GM23338 (cell line): ENCODE measurements at places on chromosomes 16 and 17.

DNA sequence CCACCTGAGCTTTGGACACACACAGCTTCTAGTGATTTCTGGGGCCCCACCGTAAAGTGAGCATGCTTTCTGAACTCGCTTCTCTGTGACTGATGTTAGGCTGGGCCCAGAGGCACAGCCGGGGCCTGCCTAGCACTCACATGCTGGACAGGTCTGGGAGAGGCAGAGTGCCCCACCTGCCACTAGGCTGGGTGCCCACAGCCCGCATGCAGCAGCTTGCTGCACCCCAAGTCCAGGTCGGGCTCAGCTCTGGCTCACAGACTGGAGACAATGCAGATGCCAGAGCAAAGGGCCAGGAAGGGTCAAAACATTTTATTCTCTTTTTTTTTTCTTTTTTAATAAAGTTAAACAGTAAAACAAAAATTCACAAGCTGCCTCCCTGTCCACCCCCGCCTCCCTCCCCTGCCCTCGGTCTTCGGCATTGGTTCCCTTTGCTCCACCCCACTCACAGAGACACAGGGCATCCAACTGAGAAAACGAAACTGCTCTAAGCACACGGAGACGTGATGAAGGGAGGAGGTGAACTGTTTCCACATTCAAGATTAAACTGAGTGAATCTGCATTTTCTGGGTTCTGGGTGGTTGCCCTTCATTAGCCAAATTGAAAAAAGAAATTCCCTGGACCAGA, 9.7 kb downstream of the CNP start:
- no peak overlapping the region for H3K27ac ChIP-seq
- no peaks in the 10 kb centered on the region for H3K4me1 ChIP-seq
- H3K36me3 ChIP-seq = peaks cover 48% of the 10 kb centered on the region

DNA sequence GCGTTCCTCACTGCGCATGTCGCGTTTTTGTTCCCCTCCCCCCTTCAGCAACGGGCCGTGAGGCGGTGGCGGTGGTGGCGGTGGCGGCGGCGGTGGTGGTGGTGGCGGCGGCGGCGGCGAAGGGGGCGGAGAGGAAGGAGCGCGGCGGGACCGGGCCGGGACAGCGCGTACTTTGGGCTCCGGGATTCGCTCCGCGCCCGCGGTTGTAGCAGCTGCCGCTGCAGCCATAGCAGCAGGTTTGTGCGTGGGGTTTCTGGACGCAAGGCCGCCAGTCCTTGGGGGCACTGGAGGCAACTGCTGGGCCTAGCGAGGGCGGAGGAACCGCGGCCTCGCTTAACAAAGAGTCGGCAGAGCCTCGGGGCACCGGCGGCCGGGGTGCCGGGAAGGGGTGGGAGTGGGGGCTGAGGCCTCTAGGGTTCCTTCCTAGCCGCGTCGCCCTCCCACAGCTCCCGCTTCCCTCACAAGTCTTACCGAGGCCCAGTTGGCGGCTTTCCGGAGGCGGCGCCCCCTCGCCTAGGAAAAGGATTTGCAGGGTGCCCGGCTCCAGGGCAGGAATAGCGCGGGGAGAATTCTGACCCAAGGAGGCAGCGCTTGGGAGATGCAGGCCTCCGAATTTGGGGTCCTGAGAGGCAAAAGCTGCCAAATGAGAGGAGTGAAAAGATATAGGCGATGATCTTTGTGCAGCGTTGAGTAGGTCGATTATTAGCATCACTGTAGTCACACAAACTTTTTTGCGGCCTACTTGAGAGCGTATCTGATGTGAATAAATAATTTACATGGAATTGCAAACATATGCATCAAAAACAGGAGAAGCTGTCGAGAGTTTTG, at the start of gene DDX42:
Gene DDX42 (plus strand): TSS at position 30 of the 828 bp plus-strand sequence. CDS start 12,880 bp downstream, outside the sequence.
- H3K27ac ChIP-seq = peak within 1 kb of the TSS; percentile 98
- peaks cover 7% of the 10 kb centered on the region; the same call in 1 of the 2 replicates for H3K36me3 ChIP-seq
- DNase-seq = peak; percentile 94
- H3K27me3 ChIP-seq = no peaks in the 10 kb centered on the region

GRCh38 chr16:14263011-14263410, 191.9 kb downstream of the MRTFB start:
- H3K4me3 ChIP-seq = no peak overlapping the region
- peak overlapping the region; percentile 18; the same call in 1 of the 2 replicates for H3K27ac ChIP-seq
- peaks cover 36% of the 10 kb centered on the region for H3K36me3 ChIP-seq
- H3K4me1 ChIP-seq = no peaks in the 10 kb centered on the region

GRCh38 chr17:67449065-67449464, 72.0 kb downstream of the PITPNC1 start:
- peaks cover 25% of the 10 kb centered on the region for H3K4me1 ChIP-seq
- no peak overlapping the region for H3K4me3 ChIP-seq
- no peak for DNase-seq
- H3K36me3 ChIP-seq = no peaks in the 10 kb centered on the region
- H3K27me3 ChIP-seq = no peaks in the 10 kb centered on the region

DNA sequence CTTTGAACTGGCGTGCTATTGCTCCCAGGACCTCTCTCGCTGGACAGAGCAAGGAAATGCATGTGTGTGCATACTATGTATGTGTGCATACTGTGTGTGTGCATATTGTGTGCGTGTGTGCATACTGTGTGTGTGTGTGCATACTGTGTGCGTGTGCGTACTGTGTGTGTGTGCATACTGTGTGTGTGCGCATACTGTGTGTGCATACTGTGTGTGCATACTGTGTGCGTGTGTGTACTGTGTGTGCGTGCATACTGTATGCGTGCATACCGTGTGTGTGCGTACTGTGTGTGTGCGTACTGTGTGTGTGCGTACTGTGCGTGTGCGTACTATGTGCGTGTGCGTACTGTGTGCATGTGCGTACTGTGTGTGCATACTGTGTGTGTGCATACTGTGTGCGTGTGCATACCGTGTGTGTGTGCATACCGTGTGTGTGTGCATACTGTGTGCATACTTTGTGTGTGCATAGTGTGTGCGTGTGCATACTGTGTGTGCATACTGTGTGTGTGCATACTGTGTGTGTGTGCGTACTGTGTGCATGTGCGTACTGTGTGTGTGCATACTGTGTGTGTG, 89.4 kb downstream of the RPTOR start:
- no peak for DNase-seq
- no peak overlapping the region for H3K4me3 ChIP-seq
- H3K36me3 ChIP-seq = no peaks in the 10 kb centered on the region
- no peaks in the 10 kb centered on the region for H3K4me1 ChIP-seq
- H3K27me3 ChIP-seq = no peaks in the 10 kb centered on the region
- H3K27ac ChIP-seq = no peak overlapping the region

- H3K36me3 ChIP-seq = no peaks in the 10 kb centered on the region
- DNase-seq = no peak
- H3K27me3 ChIP-seq = peaks cover 5% of the 10 kb centered on the region
Measured at GRCh38 chr17:55242476-55242875, 22.3 kb upstream of the HLF start.

DNA sequence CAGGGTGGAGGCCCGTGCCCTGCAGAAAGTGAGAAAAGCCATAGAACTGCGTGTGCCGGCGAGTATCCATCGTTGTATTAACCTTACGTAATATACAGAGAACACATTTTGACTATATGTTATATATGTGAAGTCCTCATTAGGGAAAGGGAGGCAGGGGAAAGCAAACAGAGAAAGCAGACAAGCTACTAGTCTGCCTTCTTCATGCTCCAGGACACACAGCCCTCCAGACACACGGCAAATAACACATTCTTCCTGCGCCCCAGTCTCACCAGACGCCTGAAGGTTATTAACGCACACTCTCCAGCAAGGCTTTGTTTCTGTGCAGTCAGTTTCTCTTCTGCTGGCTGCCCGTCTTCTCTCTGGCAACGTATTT, 28.8 kb downstream of the PRDM7 start:
- H3K27me3 ChIP-seq = no peaks in the 10 kb centered on the region
- H3K4me1 ChIP-seq = no peaks in the 10 kb centered on the region; the same call in 1 of the 2 replicates
- H3K36me3 ChIP-seq = no peaks in the 10 kb centered on the region
- no peak for DNase-seq

DNA sequence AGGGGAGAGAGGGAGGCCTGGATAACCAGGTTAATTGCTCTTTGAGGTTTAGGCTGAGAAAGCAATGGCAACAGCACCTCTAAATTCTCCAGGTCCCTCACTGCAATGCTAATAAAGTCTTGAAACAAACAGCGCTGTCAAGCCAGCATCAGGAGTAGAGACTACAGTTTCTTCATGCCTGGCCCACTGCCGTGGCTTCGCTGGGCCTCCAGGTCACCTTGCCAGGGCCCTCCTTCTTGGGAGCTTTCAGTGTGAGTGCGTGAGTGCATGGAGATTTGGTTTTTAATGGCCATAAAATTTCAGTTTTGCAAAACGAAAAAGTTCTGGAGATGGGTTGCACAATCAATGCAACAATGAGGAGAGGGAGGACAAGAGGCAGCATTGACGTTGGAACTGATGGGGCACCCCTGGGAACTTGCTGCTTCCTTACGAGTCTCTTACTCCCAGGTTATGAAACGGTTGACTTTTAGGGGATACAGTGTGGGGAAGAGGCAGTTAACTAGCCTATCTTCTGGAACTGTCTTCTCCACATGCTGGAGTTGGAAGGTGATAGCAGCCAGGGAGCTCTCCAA, 229.4 kb downstream of the XYLT1 start:
- H3K27me3 ChIP-seq = no peaks in the 10 kb centered on the region
- no peak overlapping the region for H3K4me3 ChIP-seq
- H3K36me3 ChIP-seq = no peaks in the 10 kb centered on the region
- H3K27ac ChIP-seq = no peak overlapping the region
- no peaks in the 10 kb centered on the region for H3K4me1 ChIP-seq

DNA sequence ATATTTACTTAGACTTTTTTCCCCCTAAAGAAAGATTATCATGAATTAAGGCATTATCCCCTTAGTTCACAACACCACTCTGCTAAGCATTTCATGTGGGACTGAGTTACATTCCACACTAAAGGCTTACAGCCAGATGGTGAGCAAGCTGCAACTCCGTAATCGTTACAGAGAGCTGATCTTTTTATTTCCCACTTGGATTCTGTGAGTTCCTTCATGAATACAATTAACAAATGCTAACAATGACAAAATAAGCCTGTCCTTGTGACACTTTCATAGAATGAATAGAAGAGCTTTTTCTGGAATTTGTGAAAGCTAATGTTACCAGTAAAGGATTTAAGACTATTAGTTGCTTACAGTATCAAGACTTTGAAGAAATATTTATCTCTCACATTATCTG, 8.7 kb downstream of the OGFOD1 start:
- no peak overlapping the region for H3K27ac ChIP-seq
- no peaks in the 10 kb centered on the region for H3K4me1 ChIP-seq
- no peaks in the 10 kb centered on the region for H3K27me3 ChIP-seq
- H3K4me3 ChIP-seq = no peak overlapping the region

- H3K4me1 ChIP-seq = peaks cover 19% of the 10 kb centered on the region
- no peaks in the 10 kb centered on the region for H3K27me3 ChIP-seq
- H3K27ac ChIP-seq = no peak overlapping the region
Measured at GRCh38 chr16:12311309-12311708, 334.8 kb downstream of the SNX29 start.

- DNase-seq = peak; percentile 66
- H3K36me3 ChIP-seq = no peaks in the 10 kb centered on the region
- H3K27ac ChIP-seq = no peak overlapping the region
- H3K4me1 ChIP-seq = peaks cover 11% of the 10 kb centered on the region; the same call in 1 of the 2 replicates
- peaks cover 71% of the 10 kb centered on the region for H3K27me3 ChIP-seq
Measured at GRCh38 chr17:28384281-28385036, 13.0 kb downstream of the SARM1 start.

DNA sequence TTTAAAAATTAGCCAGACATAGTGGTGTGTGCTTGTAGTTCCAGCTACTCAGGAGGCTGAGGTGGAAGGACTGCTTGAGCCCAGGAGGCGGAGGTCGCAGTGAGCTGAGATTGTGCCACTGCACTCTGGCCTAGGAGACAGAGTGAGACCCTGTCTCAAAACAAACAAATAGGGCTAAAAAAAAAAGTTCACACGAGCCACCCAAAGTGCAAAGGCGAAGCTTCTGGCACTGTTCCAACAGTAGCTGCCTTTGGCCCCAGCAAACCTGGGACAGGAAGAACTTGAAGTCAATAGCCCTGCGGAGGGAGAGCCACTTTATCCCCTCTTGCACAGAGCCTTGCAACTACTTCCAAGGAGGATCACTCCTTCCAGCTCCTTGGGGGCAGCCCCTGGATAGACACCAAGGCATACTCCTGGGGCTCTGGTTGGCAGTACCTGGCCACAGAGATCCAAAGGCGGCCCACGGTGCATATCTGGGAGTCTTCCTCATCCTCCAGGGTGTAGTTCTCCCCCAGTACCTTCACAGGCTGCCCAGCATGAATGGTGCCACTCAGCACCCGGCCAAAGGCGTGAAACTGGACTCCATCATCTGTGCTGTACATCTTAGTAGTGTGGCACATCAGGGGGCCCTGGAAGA, 14.7 kb downstream of the HIGD1B start:
- DNase-seq = no peak
- no peak overlapping the region for H3K27ac ChIP-seq
- H3K4me3 ChIP-seq = no peak overlapping the region
- H3K4me1 ChIP-seq = no peaks in the 10 kb centered on the region
- peaks cover 32% of the 10 kb centered on the region for H3K36me3 ChIP-seq

DNA sequence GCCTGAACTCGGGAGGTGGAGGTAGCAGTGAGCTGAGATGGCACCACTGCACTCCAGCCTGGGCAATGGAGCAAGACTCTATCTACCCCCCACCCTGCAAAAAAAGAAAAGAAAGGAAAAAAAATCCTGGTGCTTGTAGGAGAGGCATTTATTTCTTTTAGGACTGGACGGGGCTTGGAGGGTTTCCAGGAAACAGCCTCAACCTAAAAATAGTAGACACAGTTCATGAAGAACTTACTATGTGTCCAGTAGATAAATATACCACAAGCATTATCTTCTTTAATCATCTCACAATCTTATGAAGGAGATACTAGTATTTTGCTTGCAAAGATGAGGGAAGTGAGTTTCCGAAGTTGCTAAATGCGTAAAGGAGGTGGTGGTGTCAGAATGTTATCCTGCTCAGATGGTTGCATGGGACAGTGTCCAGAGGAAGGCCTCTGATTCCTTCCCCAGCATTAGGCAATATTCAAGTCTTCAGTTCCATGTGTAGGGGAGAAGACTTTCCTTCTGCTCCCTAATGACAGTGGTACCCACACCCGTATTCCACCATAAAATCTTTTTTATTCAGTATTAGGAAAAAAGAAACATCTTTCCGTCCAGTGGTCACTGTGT, 263.2 kb downstream of the WWOX start:
- no peak for DNase-seq
- no peaks in the 10 kb centered on the region for H3K4me1 ChIP-seq
- H3K36me3 ChIP-seq = no peaks in the 10 kb centered on the region
